MCF 10A (cell line): ENCODE measurements at places on chromosomes 5 and 9. TPM values are rescaled to one million over a fixed set of nuclear protein-coding genes. Genes with fewer than 3 reads are reported as not detected.

The THBS4 gene
- total RNA-seq, result 0.82 and 1.2 TPM in 2 replicates

The GNG10 gene
- total RNA-seq, result 42.0 and 61.7 TPM in 2 replicates

The TRPM3 gene
- total RNA-seq, result 0.22 and 0.44 TPM in 2 replicates

The DCANP1 gene
- not detected in 2 replicates for total RNA-seq

The ENHO gene
- not detected in 2 replicates for total RNA-seq

The OR13C8 gene
- not detected in 2 replicates for total RNA-seq

The C8G gene
- total RNA-seq, result 1.0 and 1.1 TPM in 2 replicates
